ENCODE measurements at places on chromosomes 12 and 14. TPM values are rescaled to one million over a fixed set of nuclear protein-coding genes. Genes with fewer than 3 reads are reported as not detected.

Gene NDUFA9
- total RNA-seq = 1.5 TPM

Gene COX14
- total RNA-seq = 19.8 TPM

Gene EIF2S3B
- not detected for total RNA-seq

Gene CHD8
- total RNA-seq = 96.0 TPM

Gene PXN
- total RNA-seq = 282 TPM

Gene KRT78
- total RNA-seq = not detected

Gene CLEC1A
- total RNA-seq = 13.2 TPM

Gene CIDEB
- 72.8 TPM for total RNA-seq

Gene KCNMB4
- total RNA-seq = 3.4 TPM

Gene PTCSC3
- total RNA-seq = not detected

Gene PMCH
- not detected for total RNA-seq

Gene JPH4
- total RNA-seq = 4.7 TPM

Gene TPH2
- not detected for total RNA-seq

Gene VSIG10
- 38.3 TPM for total RNA-seq

Gene CNTN1
- 0.75 TPM for total RNA-seq

Gene GLIPR1L1
- total RNA-seq = not detected
